Effector CD4-positive, alpha-beta T cell (primary cell): ENCODE measurements at places on chromosomes 12 and 14.

DNA sequence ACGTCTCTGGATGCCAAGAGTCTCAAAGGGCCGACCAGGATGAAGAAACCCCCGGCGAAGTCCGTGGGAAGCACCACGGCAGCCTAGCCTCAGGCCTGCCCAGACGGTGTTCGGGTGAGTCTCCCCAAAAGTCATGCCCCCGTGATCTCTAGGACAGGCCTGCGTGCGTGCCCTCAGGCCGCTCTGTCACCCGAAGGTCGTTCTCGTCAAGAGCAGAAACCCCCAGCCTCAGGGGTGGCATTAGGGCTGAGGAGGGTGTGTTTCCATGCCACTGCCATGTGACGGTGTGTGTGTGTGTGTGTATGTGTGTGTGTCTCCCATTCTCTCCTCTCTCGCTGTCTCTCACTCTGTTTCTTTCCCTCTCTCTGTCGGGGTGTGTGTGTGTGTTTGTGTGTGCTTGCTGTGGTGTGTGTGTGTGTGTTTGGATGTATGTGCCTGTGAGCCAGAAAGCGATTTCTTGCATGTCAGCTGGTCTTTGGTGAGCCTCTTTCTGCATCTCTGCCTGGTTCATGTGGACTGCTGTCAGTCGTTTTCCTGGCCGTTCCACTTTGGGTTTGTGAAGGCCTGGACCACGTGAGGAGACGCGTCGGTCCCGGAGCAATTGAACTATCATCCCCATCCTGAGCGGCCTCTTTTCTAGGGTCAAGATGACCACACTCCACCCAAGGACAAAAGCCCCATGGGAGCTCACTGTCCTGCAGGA is 772.5 kb upstream of the ALG10B start:
- DNase-seq: no peak

GRCh38 chr12:86445356-86445755 is 189.2 kb upstream of the MGAT4C start:
- no peak for DNase-seq

GRCh38 chr14:71483154-71483553 is 449.1 kb upstream of the RGS6 start:
- DNase-seq: no peak

DNA sequence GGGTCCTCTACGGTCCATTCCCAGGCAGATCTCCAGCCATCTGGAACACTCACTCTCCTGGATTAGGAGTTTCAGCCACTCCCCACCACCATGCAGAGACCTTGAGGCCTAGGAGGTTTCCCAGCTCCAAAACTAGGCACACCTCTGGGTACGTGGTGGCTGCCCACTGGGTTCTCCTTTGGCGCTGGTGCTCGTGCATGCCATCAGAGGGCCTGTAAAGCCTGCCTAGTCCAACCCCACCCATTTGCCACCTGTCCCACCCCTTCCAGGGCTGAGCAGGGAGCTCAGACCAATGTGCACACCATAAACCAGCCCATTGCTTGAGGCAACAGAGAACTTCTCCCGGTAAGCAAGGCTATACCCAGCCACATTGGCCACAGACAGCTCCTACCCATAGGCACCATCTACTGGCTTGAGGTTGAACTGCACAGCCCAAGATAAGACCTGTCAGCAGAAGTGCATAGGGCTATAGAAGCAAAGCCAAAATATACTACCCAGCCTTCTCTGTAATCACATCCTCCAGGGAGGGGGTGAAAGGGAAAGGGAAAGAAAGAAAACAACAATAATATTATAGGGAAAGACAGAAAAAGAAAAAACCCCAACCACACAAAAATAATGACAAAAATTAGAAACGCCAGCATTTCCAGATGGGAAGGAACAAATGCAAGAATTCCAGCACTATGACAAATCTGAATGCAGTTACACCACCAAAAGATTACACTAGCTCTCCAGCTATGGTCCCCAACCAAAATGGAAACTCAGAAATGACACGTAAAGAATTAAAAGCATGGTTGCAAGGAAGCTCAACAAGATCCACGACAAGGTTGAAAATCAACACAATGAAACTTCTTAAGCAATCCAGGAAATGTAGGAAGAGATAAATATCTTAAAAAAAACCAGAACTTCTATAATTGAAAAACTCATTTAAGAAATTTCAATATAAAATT is 111.9 kb upstream of the CCDC175 start:
- DNase-seq: no peak

DNA sequence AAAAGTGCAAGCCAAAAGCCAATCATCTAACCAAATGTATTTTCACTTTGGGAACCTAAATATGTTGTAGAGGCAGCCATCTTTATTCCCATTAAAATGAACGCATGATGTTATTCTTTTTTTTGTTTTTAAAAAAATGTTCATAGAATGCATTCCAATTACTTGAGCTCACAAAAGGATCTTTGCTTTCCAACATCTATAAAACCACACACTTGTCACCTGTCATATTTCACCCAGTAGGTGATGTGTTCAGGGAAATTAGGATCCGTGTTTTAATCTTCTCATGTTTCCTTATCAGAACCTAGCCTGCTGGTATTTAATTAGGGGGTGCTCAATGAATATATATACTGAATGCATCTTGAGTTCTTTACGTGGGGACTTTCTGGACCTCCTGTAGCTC is 13.6 kb downstream of the TTC8 start:
- DNase-seq: no peak
